ENCODE measurements at places on chromosomes 11 and 22.

DNA sequence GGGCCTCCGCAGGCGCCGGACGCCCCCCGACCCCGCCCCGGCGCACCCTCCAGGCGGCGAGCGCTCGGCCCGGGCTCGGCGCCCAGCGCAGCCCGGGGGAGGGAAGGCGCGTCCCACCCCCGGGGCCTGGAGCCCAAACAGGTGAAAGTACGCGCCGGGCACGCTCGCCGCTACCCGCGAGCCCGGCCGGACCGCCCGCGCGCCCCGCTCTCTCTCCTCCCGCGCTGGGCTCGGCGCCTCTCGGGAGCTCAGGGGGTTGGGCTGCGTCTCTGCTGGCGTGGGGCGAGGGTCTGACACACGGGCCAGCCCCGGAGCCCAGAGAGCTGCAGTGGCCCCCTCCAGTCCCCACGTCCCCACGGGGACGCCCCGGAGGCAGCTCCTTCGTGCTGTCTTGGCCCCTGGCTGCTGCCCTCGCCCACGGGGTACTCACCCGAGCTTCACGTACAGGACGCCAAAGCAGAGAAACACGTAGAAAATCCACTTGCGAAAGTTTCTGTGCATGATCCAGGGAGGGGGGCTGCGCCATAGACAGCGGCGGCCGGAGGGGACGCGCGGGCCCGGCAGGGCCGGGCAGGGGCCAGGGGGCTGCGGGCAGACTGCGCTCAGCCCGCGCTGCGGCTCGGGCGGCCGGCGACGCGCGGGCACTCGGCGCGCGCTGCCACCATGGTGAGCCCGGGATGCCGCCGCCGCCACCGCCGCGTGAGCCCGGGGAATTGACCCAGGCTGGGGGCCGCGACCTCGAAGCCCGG, 534 bp downstream of the WNT7B start:
- no peak for DNase-seq

DNA sequence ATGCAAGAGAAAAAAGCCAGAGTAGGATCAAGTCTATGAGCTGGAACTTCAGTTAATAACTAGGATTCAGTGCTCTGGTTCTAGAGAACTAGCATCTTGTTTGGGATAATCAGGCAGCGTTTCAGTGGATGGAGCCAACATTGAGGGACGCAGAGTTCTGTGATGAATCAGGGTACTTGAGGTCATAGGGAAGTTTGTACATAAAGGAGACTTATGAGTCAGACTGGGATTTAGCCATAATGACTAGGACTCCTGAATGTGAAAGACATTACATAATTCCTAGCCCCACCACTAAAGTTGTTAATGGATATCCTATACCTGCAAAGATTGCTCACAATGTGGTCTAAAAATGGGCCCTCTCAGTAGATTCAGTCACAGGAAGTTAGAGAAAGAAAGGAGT, 6.8 kb downstream of the SLN start:
- DNase-seq = no peak

DNA sequence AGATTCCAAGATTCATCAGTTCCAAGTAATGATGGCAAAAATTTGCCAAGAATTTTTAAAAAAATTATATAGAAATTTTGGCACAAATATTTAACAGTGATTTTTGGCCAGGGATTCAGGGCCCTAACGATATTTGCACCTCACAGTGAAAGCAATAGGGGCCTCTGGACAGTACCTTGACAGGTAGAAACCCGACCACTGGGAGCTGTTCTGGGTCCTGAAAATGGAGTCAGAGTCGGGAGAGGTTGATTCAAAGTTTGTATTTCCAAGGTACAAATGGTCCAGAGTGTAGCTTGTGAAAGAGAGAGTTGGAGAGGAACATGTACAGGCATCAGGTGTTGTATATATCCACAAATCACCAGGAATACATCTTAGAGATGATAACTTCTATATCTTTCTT, 41.6 kb downstream of the MRGPRX2 start:
- no peak for DNase-seq

- DNase-seq = no peak
These were observed 21.5 kb upstream of the PRR5 start for GRCh38 chr22:44680481-44680894.

DNA sequence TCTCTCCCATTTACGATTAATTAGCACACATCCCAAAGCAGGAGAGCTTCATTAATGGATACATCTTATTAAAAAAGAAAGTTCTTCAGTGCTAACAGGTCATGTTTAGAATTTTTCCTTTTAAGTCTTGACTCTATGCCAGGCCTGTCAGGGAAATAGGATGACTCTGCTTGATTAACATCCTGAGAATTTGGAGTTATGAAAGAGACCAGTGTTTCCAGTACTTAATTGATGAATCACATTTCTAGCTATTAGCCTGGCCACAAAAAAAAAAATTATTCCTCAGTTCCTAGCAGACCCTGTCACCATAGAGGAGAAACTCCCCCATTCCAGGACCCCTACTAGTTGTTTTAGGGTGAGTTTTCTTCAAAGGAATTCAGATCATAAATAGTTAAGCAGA, 23.6 kb upstream of the ME3 start:
- DNase-seq = no peak

GRCh38 chr11:134562941-134563471, 151.0 kb upstream of the B3GAT1 start:
- no peak for DNase-seq

DNA sequence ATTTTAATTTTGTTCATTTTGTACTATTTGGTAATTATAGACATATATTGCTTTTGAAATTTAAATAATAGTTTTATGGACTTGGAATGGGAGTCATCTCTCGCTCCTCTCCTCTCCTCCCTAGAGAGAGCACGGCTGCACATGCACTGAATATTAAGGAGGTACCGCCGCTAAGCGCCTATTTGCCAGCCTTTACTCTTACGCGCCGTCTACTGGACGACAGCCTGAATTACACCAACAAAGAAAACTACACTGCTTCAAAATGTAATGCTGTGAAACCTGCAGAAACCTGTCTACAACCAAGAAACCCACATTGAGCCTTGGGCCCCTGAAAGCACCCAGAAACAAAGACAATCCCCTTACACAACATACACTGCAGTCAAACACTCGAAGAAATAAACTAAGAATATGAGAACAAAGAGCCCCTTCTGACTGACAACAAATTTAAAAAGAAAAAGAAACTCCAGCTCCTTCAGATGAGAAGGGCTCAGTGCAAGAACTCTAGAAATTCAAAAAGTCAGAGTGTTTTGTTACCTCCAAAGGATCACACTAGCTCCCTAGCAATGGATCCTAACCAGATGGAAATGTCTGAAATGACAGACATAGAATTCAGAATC, 737.2 kb downstream of the LRRC4C start:
- DNase-seq = no peak

DNA sequence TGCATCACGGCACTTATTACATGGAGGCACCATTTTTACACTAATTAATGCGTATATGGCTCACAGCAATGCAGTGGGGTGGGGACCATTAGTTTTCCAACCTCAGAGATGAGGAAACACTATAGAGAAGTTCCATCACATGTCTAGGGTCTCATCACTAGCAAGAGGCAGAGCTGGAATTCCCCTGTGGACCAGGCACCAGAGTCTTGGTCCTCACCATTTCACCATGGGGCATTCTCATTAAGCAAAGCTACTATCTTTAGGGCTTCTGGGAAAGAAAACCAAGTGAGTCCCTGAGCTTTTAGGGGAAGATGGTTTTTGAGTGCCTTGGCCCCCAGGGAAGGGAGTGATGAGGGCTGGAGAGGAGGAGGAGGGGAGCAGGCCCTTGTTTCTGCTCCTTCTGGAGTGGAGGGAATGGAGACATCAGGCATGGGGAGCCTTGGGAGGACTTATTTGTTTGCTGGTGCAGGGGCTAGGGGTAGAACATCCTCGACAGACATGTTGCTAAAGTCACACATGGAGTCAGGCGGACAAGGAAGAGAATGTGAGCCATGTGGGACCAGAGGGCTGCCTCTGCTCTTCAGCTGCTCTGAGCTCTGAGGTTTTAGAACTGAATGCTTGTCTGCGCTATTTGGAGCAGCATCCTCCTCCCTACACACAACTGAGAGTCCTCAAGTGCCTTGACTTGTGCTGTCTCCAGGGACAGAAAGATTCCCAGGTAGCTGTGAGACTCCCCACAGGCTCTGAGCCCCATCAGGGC, 40.3 kb upstream of the ZBED5 start:
- peak; percentile 59 for DNase-seq

GRCh38 chr11:46951864-46952263, 15.3 kb downstream of the CSTPP1 start:
- no peak for DNase-seq

All from CD4-positive, alpha-beta T cell treated with Interferon gamma for 1 hour (primary cell).